ENCODE measurements at places on chromosomes 7 and 10.

DNA sequence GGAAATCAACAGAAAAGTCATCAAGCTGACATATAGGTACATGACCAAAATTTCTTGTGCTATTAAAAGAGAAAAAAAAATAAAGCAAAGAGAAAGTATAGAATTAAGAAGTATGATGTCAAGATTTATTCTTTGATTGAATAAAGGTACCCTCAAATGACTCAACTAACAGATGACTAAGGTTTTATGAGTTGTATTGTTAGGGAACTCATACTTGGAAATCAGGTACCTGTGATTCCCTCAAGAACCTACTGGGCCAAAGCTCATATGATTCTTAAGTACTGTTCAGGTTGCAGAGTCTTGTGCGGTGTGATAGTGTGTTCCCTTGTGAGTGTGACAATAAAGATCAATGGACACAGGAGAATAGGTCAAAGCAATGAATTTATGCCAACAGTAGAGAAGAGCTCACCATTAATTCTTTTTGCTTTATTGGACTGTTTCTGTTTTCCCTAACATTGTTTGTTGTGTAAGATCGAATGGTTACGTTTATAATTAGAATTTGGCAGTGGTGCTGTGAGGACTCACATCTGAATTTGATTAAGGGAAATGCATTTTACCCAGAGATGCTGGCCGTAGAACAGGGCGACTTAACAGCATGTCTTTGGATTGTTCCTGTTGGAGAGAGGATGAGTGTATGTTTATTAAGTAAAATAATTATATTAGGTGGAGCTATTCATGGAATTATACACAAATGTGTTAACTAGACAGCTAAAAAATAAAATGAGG is 293.2 kb upstream of the SEMA3D start:
- no peak for DNase-seq

DNA sequence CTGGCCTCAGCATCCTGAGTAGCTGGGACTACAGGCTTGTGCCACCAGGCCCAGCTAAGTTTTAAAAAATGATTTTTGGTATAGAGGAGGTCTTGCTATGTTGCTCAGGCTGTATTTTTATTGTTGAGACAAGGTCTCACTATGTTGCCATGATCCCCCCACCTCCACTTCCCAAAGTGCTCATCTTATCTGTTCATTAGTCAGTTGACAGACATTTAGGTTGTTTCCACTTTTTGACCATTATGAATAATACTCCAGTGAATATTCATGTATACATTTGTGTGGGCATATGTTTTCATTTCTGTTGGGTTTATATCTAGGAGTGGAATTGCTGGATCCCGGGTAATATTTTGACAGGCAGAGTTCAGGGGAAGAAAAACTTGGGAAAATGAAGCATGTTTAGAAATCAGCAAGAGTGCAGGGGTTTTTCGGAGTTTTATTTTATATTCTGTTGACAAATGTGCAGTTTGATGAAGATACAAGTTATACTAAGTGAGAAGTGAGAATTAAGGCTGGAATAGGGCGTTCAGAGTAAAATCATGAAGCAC is 2.7 kb upstream of the SCD start:
- no peak for DNase-seq

DNA sequence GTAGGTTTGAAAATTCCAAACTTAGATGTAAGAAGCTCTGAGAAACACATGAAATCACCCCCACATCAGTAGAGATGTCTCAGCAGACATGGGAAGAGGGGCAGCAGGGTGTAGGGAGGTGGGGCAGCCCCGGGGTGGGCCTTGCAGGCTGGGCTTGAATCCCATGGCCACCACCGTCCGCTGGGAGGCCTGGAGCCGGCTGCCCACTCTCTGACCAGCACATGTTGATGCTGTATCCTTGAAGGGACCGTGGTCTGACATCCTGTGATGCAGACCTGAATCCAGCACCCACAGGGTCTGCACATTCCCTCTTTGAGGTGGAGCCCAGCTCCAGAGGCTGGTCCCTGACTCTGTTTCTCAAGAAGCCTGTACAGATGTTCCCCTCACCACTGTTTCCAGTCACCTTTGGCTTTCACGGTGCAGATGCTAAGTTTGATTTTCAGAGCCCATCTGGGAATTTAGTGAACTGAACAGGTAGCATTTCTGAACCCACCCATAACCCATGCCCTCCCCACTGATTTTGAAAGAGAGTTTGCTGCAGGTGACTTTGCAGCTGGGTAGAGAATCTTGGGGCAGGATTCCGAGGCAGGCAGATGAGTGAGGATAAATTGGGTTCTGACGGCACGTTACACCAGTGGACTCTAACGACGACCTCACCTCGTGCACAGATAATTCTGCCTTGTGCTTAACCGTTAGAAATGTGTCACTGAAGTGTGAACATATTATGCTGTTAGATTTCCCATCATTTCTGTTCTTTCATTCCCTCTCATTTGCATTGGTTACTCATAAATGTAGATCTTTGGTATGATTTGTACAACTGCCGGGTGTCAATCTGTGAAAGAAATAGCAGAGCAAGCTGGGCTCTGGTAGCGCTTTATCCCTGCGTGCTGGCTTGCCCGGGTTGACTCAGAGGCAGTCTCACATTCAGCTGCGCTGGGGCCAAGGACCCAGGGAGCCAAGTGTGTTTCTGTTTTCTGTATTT is 45.7 kb downstream of the IKZF1 start:
- DNase-seq = peak; percentile 65

GRCh38 chr10:1121271-1121970 is 65.2 kb downstream of the WDR37 start:
- no peak for DNase-seq

DNA sequence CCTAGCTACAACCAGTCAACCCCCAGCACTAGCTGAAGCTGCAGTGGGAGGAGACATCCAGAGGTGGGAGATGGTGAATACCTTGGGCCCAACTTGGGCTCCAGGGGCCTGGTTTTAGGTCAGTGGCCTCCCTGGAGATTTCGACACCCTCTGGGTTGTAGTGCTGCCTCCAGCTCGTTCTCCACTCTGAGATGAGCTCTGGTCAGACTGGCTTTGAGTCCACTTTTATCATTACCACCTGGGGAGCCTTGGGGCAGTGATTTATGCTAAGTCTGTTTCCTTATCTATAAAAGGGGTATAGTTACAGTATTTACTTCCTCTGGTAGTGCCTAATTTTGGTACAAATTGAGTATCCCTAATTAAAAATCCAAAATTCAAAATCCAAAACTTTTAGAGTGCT is 22.8 kb downstream of the PPIA start:
- DNase-seq = no peak

- DNase-seq = no peak
Observed at GRCh38 chr7:7668706-7669105, 28.2 kb downstream of the UMAD1 start.

- DNase-seq = no peak
Observed at GRCh38 chr7:88346357-88346756, 39.7 kb upstream of the STEAP4 start.
